ENCODE measurements at places on chromosomes 3 and 15.

- DNase-seq: no peak
Measured at GRCh38 chr3:69594286-69594685, 145.0 kb upstream of the MITF start.

GRCh38 chr3:88298189-88298588, 148.4 kb downstream of the C3orf38 start:
- no peak for DNase-seq

- no peak for DNase-seq
Measured at GRCh38 chr3:89577637-89578530, 470.5 kb downstream of the EPHA3 start.

DNA sequence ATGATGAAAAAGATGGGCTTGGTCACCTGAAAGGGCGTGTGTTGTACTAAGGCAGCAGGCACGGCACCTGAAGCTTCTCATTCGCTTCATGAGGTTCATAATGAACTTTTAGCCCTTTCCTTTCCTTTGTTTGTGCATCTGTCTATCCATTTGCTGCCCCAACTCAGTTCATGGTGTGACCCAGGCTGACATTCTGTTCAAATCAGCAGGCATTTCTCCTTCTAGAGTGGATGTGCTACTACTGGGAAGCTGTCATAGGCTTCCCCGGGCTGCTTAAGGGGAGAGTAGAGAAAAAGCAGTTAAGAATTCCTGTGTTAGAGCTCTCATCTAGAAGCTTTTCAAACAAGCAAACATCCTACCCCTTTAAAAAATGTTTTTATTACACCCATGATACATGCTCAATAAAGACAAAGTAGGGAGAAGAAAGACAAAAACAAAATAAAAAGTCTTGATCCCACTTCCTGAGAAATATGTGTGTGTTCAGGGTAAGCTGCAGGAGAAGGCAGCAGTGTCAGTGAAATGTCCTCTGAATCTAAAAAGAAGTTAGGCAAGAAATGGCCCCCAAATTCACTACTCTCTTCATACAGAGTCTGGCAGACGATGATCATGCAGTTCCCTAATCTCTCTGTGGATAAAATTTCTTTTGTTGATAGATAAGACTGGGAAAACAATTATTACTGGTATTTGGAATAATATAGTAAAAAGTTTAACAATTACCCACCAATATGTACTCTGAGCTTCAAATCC, 136.9 kb upstream of the PFN2 start:
- no peak for DNase-seq
